ENCODE measurements at places on chromosomes 3 and 15. TPM values are rescaled to one million over a fixed set of nuclear protein-coding genes. Genes with fewer than 3 reads are reported as not detected.

DNA sequence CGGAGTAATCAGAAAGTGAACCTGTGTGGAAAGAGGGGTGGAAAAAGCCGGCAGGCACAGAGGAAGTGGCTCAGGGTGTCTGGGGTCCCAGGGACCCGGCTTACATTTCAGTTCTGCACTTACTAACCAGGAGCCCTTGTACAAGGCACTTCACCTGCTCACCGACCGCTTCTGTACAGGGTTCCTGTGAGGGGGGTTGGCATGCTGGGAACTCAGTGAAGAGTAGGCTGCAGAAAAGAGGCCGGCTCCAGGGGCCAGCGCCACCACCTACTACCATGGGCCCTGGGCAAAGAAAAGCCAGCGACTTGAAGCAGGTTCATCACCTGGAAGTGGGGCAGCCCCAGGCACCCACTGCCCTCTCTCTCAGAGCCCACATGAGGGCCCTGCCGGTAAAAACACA lies 6.2 kb downstream of the STIMATE start:
- no peak for DNase-seq

DNA sequence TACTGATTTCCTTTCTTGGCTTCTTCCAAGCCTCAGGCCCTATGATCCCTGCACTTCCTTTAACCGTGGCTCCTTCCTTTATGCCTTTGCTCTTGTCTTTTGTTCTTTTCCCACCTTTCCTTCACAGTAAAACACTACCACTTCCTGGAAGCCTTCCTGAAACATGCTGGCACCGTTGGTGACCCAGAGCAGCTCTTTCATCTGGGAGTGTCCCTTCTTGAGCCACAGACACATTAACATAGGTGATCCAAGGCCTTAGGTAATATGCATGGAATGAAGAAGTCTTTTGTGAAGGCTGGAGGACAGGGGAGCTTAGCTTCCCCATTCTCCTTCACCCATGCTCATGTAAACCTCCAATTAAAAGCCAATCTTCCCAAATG lies 39.4 kb downstream of the AMOTL2 start:
- no peak for DNase-seq

- no peak for DNase-seq
These were observed 37.6 kb upstream of the RGMA start for GRCh38 chr15:93126599-93126998.

- DNase-seq, result no peak
These were observed 509.3 kb downstream of the VGLL3 start for GRCh38 chr3:86481636-86482035.

TYRO3 gene
- total RNA-seq, result 5.2 TPM

DPPA2 gene
- total RNA-seq, result not detected
